ENCODE measurements at places on chromosomes 5 and 9.

DNA sequence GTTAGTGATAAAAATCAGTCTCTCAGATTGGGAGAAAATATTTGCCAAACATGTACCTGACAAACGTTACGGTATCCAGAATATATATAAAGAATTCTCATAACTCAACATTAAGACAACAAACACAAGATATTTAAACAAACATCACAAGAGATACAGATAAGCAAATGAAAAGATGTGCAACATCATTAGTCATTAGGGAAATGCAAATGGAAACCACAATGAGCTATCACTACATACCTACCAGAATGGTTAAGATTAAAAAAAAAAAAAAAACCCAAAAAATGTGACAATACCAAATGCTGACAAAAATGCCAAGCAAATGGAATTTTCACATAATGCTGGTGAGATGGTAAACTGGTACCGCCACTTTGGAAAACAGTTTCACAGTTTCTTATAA lies 15.4 kb downstream of the CERT1 start:
- DNase-seq = no peak

DNA sequence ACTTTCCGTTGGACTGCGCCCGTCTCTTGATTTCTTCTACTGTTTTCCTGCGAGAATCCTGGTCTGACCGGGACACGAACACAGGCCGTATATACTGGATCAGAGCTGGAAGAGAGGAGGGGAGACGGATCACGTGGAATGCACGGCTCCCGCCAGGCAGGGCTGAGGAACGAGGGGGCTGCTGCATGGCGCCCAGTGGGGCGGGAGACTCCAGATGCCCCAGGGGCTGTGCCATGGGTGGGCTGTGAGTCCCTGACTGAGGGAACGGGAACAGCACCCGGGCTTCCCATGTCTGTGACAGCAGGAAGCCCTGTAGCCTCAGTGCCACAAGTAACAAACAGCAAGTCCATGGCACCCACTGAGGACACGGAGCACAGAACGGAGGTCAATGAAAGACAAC lies 34.0 kb downstream of the LPCAT1 start:
- no peak for DNase-seq

GRCh38 chr9:136541709-136542108 lies 4.1 kb downstream of the NOTCH1 start:
- no peak for DNase-seq

DNA sequence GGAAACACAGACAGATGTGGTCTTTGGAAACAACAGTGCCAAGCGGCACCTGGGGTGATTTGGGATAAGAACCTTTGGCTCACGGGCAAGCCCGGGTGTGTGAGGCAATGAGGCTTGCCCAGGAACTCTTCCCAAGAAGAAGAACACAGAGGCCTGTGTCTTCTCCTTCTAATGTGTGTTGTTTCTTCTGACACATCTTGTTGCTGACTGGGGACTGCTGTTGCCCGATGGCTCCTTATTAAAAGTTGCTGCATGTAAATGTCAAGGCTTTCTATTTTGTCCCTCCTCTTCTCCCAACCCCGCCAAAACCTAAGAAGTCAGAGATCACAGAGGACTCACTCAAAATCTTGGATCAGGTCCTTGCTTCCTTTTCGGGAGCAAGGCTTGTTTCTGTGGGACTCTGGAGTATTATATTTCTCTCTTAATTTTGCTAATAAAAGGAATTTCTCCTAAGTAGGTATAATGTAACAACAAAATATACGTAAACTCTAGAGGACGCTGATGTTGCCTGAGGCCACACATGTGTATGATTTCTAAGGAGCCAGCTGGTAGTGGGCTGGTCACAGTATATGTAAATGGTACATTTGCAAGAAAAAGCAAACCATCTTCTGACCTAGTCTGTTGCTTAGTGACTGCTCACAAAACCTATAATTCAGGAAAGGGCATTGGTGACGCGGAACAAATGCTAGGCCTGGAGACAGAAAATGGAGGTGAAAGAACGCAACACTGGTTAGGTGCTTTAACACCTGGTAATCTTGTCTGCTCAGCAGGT lies 232.5 kb downstream of the GADD45G start:
- DNase-seq = no peak

DNA sequence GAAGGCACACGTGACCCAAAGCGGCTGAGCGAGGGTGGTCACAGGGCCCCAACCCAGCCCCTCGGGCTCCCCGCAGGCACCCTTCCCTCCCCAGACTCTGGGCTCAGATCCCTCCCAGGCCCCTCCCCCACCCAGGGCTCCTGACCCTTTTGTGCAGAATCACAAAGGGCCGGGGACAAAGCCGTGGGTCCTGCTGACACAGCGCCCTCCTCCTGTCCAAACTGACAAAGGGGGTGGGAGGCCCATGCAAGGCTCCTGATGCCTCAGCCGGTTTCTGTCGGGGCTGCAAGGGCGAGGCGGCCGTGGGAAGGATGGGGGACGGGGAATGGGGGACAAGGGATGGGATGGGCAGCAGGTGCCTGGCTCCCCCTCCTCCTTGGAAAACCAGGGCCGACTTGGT lies 43.5 kb upstream of the UBAC1 start:
- no peak for DNase-seq

DNA sequence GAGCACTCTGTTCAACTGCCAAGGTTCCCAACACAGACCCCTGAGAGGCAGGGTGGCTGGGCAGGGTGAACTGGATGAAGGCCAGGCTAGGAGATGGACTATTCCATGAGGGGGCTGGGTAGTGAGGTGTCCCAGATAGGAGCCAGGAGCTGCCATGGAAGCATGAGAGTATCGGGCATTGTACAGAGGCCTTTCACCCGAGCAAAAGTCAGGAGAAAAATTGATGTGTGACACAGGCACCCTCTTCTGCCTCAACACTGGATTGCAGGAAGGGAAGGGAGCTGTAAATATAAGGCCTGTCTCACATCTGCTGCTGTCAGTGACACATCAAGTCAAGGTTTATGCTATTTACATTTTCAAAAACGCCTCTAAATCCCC lies 74.6 kb downstream of the UBAP1 start:
- no peak for DNase-seq

GRCh38 chr5:11400316-11400715 lies 503.9 kb downstream of the CTNND2 start:
- DNase-seq = no peak

GRCh38 chr5:13218518-13218917 lies 726.0 kb downstream of the DNAH5 start:
- DNase-seq = no peak

- no peak for DNase-seq
Observed at GRCh38 chr5:128480906-128481633, 57.0 kb downstream of the FBN2 start.

GRCh38 chr5:35709688-35710087 lies 92.0 kb downstream of the SPEF2 start:
- DNase-seq = no peak

DNA sequence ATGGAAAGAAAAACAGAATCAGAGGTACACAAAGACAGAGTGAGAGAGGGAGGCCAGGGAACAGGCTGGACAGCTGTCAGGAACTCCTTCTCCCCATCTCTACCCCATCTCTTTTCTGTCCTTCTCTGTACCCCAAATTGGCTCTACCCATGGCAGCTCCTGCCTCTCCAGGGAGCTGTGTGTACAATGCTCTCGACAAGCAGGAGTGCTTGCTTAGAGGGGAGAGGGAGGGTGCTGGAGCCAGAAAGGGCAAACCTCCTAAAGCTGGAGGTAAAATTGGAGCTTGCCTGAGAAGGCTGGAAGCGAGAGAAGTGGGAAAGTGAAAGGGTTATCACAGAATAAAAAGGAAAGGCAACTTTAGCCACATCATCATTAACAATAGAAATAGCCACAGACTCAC lies 6.4 kb downstream of the TPM2 start:
- no peak for DNase-seq
